ENCODE measurements at places on chromosomes 1 and 21.

DNA sequence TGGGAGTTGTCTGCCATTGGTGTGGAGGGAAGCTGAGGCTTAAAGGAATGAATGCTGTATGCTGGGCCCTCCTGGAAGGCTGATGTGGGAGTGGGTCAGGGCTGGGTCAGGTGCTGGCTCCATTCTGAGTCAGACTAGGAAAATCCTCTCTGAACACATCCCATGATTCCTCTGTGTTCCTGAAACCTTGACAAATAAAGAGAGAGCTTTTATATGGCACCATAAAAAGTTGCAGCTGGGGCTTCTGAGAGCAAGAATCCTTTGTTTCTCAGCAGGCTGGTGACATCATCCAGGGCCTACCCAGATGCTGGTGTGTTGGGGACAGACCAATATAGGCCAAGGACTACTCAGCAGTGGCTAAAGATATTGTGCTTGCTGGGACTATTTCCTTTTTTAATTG, 27.8 kb upstream of the NFASC start:
- no peak for DNase-seq

DNA sequence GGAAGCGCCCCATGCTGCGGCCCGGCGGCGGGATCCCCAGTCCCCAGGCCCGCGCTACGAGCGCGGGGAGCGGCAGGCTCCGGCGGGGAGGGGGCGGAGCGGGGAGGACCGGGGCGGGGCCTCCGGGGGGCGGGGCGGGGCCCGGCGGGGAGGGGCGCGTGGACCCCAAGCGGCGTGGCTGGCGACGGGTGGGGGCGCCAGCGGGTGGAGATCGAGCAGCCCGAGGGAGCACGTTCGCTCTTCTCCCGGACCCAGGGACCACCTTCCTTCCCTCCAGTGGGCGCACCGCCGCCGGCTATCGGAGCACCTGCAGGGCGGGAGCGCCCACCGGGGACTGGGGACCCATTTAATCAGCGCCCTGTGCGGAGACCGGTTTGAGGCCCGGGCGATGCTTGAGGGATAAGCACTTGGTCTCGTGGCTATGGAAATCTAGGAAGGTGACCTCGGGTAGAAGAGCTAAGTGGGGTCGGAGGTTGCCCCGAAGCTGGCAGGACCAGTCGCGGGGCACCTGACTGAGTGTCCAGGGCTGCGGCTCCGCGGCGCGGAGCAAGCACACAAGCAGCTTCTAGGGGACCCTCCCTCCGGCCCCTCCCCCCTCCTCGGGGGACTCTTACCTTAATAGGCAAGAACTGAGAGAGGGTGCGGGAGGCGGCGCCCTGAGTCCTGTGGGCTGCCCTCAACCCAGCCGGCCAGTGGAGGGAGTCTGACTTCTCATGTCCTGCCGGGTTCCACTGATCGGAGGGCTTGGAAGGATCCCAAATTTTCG, at the start of gene TSPAN2:
TSPAN2 (minus strand) TSS at position 84 of the 766 bp plus-strand sequence; CDS start at position 13, 71 bp downstream.
- DNase-seq, result no peak

GRCh38 chr1:161020509-161021164, at the start of gene F11R:
Gene F11R, minus strand, starts transcription at chr1:161021152. Its CDS starts 79 bp downstream, at chr1:161021073.
- peak; percentile 85 for DNase-seq

DNA sequence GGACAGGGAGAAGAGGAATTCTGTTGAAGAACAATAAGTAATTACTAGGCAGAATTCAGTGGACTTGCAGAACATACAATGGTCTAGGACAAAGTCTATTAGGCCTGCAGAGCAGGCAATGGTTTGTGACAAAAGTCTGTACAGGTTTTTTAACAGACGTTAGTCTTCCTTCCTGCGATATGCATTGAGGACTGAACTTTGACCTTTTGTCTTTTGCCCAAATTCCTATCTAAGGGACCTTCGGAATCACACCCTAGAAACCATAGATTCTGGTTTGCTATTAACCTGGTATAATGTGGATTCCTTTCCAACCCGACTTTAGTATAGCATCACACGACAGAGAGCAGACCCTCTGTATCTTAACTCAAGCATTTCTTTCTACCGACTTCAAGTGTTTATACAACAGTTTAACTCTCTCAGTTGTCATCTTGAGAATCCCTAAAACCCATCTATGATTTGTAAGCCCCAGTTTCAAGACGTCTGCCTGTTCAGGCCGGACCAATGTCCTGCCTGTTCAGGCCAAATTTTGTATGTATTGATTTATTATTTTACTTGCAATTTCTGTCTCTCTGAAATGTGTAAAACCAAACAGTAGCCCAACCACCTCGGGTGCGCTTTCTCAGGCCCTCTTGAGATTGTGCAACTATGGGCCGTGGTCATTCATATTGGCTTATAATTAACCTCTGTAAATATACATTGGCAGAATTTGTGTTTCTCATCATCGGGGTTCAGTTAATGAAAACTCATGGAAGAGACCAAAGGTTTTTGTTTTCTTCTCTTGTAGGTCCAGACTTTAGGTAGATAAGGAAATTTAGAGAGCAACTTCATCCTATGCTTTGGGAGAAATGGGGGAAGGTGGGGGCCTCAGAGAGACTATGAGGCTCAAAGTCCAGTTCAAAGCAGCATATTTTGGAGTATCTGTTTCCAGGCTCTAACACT, 76.9 kb upstream of the TNFSF18 start:
- DNase-seq, result no peak

DNA sequence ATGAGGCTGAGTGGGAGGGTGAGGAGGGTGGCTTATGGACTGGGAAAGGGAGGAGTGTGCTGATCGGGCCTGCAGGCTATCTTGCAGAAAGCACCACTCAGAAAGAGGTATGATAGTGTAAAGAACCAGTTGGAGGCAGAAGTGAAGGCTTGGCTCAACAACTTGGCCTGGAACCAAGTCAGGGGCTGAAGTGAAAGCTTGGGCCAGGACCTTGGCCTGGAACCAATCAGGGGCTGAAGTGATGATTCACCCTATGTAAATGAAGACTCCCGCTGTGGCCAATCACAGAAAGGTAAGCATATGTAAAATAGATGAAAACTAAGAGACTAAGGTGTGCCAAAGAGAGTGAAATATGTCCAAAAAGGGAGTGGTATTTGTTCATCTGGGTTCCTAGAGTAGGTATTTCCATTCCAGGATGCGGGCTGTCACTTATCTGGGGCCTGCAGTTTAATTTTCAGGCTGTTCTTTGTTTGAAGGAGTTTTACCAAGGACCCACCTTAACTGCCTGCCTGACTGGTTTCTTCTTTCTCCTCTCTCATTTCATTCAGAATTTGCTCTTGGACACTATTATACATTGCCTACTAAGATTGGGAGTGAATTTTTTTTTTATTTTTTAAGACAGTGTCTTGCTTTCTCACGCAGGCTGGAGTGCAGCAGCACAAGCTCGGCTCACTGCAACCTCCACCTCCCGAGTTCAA, 5.1 kb upstream of the RFX5 start:
- peak; percentile 97 for DNase-seq

Data from MCF 10A (cell line).